ENCODE measurements at places on chromosomes 11 and 22.

DNA sequence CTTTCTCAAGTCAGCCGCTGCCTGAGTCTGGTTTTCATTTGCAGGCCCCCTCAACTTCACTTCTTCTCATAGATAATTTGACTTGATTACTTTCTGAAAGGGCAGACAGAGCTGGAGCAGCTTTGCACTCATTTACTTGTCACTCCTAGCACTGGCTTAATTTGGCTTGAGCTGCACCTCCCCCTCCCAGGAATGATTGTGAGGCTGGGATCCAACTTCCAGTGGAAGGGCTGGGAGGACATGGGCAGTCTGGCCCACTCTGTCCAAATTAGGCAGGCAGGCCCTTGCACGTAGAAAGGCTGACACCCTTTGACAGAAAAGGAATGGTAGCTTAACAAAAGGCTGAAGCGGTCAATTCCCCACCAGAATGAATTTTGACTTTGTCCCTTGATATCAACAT, 453.9 kb downstream of the ETS1 start:
- ATAC-seq = no peak

- ATAC-seq = no peak
Measured at GRCh38 chr11:13229711-13230318, 47.8 kb upstream of the BMAL1 start.

DNA sequence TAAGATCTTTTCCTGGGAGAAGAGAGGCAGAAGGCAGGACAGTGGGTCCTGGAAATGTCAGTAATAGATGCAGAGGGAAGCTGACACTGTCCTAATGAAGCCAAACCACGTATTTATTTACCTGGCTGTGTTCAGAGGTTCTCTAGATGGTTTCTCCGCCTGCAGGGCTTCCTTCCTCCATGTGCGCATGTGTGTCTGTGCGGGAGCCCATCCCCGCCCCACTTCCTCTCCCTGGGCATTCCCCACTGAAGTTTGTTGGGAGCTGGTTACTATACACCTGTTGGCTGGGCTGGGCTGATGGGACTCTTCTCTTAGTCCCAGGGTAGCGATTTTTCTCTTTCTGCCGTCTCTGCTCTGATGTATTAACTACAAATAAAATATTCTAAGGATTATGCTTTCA, 204.9 kb upstream of the TBCEL start:
- ATAC-seq = no peak

GRCh38 chr11:72352859-72353551, 81.3 kb downstream of the CLPB start:
- ATAC-seq = peak; percentile 55

GRCh38 chr11:134240592-134240991, 12.6 kb downstream of the THYN1 start:
- ATAC-seq = no peak

- no peak for ATAC-seq
Measured at GRCh38 chr11:10911907-10912306, 54.1 kb upstream of the ZBED5 start.

- ATAC-seq = no peak
Measured at GRCh38 chr22:20455709-20456063, 18.1 kb upstream of the SCARF2 start.

DNA sequence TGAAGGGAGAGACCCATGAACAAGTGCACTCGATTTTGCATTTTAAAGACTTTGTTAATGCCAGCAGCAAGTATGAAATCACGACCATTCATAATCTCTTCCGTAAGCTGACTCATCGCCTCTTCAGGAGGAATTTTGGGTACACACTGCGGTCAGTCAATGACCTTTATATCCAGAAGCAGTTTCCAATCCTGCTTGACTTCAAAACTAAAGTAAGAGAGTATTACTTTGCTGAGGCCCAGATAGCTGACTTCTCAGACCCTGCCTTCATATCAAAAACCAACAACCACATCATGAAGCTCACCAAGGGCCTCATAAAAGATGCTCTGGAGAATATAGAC, 5.9 kb downstream of the SERPIND1 start:
- no peak for ATAC-seq

- ATAC-seq = no peak
Measured at GRCh38 chr11:12679471-12679870, 5.2 kb downstream of the TEAD1 start.

GRCh38 chr11:78782725-78783124, 208.1 kb upstream of the NARS2 start:
- no peak for ATAC-seq

DNA sequence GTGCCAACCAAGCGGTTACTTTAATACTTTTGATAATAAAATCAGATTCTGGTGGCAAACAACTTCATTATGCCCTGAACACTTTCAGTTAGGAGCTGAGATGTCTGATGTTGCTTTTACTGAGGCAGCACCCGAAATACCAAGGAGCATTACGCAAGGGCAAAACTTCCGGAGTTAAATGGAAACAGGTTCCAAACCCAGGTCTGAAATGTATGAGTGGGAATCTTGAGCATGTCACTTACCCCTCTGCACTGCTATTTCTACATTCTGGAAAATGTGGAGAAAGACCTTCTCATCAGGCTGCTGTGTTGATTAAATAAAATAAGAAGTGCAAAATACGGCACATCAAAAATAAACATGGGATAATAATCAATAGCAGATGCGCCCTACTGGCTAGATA, 315.1 kb downstream of the LARGE1 start:
- ATAC-seq = no peak

DNA sequence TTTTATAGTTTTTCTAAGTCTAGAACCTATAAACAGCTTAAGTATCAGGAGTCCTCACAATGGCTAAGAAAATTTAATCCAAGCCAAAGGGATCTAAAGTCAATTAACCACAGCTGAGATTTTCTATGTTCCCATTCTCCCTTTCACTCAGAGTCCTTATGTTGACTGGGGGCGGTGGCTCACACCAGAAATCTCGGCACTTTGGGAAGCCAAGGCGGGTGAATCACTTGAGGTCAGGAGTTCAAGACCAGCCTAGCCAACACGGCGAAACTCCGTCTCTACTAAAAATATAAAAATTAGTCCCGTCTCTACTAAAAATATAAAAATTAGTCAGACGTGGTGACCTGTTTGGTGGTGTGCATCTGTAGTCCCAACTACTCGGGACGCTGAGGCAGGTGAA, 6.9 kb downstream of the RDX start:
- no peak for ATAC-seq

GRCh38 chr11:117099696-117100095, 1.5 kb upstream of the SIK3 start:
- no peak for ATAC-seq

- ATAC-seq = no peak
Measured at GRCh38 chr11:101914341-101914737, 471 bp upstream of the CEP126 start.

DNA sequence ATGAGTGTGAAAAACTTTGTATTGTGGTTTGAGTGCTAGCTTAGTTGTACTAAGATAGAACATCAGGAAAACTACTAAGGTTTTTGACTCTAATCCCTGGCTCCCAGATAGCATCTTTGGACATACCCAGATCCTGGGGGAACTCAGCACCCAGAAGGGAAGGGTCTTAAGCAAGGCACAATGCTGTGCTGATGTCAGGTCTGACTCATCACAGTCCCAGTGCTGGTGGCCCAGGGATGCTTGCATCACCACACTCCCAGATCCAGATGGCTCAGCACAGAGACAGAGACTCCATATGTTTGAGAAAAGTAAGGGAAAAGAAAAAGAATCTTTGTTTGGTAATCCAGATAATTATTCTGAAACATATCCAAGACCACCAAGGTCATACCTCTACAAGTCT, 18.3 kb upstream of the OR56A3 start:
- no peak for ATAC-seq

DNA sequence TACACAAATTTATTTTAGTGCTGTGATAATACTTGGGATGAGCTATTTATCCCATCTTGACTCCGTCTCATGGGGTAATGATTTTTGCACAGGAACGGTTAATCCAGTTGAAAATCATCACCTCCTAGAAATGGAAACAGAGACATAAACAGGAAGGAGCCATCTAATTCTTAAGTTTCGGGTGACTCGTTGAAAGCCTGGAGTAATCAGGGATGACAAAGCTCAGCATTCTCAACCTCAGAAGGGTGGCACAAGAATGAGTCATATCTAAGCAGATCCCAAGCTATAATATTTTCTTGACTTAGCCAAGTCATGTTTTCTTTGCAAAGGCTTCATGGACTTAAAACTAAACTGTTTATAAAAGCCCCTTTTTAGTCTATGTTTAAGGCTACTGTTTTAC, 280.8 kb upstream of the CCDC90B start:
- ATAC-seq = no peak

DNA sequence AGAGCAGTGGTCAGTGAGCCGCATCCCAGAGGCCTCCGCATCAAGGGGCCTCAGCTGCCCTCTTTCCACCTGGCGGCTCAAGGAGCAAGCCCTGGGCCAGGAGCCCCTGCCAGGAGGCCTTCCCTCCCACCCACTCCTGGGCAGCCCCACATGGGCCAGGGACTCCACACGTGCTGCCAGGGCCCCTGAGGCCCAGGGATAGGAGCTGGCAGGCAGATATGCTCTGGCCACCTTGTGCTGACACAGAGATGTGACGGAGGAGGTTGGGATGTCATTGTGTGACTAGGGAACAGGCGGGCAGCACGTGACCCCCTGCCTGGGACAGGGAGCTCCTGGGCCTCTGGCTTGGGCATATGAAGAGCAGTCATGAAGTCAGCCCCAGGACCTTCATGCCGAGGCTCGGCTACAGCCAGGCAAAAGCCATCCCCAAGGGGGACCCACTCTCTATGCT, 77.9 kb downstream of the PIWIL3 start:
- ATAC-seq = no peak

GRCh38 chr11:92138296-92138695, 86.3 kb upstream of the FAT3 start:
- no peak for ATAC-seq

- no peak for ATAC-seq
Measured at GRCh38 chr22:48563118-48563965, 1264.3 kb downstream of the BRD1 start.

DNA sequence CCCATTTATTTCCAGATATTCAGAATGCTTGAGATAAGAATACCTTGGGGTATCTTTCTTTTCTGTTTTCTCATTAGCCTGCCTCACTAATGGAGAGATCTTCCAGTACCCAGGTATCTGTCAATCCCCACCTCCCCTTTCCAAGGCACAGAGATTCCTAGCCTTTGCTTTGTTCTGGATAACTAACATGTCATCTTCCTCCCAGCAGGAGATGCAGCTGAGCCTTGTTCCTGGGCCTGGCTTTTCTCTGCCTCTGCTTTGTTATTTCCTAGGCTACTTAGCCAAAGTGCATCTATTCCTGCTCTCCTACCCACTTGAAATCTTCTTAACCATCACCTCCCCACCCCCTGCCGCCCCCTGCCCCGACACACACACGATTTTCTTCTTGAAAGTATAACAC, 297.1 kb downstream of the NELL1 start:
- no peak for ATAC-seq

DNA sequence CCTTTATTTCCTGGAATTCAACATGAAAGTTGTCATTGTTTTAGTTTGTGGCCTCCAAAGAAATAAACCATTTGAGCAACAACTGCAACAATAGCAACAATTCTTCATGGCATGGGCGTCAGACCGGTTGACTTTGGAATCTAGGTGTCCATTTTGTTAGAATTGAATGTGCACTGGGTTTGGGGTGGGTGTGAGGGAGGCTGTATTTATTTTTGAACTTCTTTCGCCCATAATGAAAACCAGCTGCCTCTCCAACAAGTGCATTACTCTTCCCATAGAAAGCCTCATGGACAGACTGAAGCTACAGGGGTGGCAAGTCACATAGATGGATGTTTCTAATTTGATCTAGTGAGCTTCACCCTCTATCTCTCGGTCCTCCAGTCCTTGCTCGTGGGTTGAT, 85.4 kb downstream of the ADAMTS15 start:
- ATAC-seq = no peak

DNA sequence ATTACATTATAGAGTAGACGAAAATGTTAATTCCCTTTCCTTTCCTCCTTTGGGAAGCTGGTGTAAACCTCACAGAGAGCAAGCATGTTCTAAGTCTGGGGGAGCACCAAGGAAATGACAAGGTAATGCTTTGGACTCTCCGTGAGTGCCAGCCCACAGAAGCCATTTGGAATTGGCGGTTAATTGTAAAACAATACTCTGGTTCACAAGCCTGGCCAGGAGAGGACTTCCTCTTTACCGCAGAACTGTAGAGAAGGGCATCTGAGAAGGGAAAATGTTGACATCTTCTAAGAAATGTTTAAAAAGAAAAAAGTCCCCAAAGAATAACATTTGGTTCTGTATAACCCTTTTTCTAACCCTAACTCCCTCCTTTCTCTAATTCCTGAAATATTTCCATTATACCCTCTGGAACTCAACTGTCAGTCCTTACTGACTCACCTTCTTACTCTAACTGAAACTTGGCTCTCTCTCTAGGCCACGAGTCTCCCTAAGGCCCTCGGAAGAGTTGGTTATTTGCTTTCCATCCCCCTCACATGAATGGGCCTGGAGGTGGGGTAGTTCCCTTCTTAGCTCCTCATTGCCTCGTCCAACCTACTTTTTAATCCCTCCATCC, 379.8 kb downstream of the SOX6 start:
- no peak for ATAC-seq

DNA sequence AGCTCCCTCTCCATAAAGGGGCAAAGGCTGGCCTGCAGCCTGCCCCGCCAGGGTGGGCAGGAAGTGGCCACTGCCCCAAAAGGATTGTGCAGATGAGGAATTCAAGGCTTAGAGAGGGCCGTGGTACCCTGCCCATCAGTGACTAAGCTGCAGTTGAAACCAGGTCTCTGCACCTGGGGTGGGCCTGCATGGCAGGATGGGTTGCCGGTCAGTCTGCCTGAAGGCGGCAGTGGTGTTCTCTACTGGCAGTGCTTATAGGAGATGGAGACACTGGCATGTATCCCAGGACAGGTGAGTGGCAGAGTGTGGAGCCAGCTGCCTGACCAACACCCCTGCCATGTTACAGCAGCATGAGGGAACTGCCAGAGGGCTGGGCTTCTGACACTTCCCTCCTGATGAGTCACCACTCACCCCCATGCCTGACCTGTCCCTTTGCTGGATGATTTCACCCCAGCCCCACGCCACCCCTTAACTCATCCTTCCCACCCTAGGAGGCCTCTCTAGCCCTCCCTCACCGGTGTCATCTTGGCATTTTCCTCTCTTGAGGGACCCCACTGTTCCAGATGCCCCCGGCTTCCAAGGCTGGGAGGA, 70.2 kb upstream of the LMO1 start:
- ATAC-seq = no peak

DNA sequence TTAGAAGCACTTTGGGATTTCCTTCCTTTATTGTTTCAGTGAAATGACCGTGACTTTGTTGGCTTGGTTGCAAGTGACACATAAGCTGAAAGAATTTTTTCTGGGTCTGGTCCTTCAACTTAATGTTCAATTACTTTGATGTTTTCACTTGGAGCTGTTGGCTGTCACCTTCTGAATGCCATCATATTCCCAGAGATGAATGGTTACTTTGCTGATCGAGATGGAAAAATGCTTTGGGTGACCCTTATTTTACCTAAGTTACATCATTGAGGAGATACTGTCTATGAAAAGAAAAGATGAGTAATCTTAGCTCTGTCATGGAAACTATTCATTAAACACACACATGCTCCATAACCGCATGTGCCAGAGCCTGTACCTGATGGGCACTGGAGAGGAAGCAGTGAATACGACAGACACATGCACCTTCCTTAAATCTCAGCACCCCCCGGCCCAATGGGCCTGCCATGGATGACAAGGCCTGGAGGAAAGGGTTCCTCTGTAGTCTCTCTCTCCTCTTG, 76.9 kb downstream of the TENM4 start:
- no peak for ATAC-seq

GRCh38 chr11:19978668-19979518, 181.4 kb downstream of the DBX1 start:
- no peak for ATAC-seq

Data from activated CD4-positive, CD25-positive, alpha-beta regulatory T cell treated with anti-CD3 and anti-CD28 coated beads, Interleukin-2, amount 50 U/mL, for 24 hours (primary cell).